ENCODE measurements at places on chromosomes 7 and 10. TPM values are rescaled to one million over a fixed set of nuclear protein-coding genes. Genes with fewer than 3 reads are reported as not detected.

The CEP55 gene
- polyA plus RNA-seq, result 13.2 TPM

GRCh38 chr7:157021871-157022680 is 11.6 kb upstream of the MNX1 start:
- no peak for DNase-seq

- DNase-seq, result no peak
Observed at GRCh38 chr10:86176850-86177536, 189.6 kb downstream of the GRID1 start.

GRCh38 chr10:103127241-103127640 is 65.8 kb downstream of the NT5C2 start:
- DNase-seq, result no peak

DNA sequence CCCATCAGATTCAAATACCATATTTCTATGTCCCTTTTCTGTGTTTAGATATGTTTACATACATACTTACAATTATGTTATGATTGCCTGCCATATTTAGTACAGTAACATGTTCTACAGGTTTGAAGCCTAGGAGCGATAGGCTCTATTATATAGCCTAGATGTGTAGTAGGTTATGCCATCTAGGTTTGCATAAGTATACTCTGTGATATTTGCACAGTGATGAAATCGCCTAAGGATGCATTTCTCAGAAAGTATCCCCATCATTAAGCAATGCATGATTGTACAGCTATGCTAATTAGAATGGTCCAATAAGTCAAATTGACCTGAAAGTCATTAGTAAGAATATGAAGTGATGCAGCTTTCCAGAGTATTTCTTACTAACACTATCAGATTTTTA is 1171.7 kb upstream of the LRRTM3 start:
- no peak for DNase-seq
